Lower leg skin (tissue), 4 donors: ENCODE measurements at places on chromosomes 6 and 20.

- DNase-seq, result no peak
Observed at GRCh38 chr20:52172392-52173047, 19.1 kb downstream of the ZFP64 start.

DNA sequence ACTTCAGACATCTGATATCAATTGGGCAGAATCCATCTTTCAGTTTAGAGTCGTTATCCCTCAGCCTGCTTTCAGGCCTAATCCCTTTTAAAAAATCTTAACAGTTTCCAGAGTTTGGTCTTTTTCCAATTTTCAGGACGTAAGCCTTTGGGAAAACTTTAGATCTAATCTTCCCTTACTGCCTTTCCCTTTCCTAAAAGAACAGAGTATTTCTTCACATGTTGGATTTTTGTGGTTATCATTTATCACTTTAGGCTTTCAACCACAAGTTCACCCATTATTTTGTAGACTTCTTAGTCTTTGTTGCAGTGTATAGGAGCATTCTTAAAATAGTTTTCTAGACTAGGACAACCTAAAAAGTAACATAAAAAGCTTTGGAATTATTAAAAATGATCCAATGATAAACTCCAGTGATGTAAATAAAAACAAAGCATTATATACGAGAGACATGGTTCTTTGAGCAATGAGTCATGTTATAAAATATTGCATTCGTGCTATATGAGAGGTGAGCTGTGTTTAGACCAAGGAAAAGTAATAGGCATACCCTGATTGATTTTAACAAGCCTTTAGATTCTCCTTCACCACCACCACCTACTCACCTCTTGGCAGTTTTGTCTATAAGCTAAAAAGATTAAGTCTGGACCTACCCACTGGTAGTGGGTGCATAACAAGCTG, 90.4 kb upstream of the MCHR2 start:
- no peak for DNase-seq

DNA sequence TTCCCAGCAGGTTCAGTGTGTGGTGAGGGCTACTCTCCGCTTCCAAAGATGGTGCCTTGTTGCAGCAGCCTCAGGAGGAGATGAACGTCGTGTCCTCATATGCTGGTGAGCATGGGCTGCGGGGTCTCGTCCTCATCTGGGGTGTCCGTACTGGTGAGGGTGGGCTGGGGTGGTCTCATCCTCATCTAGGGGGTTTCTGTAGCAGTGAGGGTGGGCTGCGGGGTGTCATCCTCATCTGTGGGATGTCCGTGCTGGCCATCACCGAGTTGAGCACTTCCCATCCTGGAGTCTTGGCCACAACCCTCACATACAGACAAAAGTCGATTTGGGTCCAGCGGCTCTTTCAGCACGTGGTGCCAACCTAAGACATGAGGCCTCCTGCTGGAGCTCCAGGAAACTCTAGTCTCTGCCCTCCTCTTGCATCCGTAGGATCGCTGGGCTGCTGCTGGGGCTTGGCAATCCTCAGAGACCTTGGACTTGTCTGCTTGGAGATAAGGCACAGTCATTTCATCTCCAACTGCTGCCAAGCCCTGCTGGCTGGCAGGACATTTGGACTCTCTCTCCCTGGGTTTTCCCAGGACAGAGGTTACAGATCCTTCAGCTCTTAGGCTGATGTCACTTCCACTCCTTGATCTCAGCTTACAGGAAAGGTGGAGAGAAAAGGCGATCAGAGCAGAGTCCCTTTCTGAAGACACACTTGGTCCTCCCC, 160.4 kb downstream of the PACRG start:
- DNase-seq, result no peak

GRCh38 chr20:13121840-13122515, 99.1 kb upstream of the ISM1 start:
- no peak for DNase-seq

DNA sequence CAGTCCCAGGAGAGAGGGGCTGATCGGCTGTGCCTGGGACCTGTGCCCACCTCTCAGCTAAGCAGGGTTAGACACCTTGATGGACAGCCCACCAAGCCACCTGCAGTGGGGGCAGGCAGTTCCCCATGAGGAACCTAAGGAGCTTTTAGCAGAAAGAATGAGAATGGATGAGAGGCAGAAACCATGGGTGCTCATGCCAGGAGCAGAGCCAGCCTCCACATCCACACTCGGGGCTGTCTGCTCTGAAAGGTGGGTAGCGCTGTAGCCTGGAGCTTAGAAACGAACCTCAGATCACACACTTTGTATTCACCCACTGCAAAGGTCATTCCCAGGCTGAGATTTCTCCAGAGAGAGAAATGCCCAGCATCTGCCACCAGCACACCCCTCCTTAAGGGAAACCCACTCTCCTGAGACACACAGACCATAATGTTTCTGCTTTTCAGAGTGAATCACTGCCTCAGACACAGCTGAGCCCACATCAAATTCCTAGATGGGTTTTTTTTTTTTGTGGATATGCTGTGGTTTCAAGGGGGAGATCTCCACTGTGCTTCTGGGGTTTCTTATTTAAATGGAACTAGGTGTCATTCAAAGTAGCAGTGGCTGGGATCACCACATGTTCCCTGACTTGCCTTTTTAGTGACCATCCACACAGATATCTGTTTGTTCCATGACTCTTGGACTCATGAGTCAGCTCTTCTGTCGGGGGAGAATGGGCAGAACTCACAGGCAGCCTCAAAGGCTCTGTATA, 218.9 kb downstream of the EYA2 start:
- no peak for DNase-seq

- peak; percentile 61 for DNase-seq
Observed at GRCh38 chr6:107114213-107114925, 946 bp downstream of the BEND3 start.

GRCh38 chr6:157260735-157261410, 62.4 kb downstream of the TMEM242 start:
- peak; percentile 52 for DNase-seq

DNA sequence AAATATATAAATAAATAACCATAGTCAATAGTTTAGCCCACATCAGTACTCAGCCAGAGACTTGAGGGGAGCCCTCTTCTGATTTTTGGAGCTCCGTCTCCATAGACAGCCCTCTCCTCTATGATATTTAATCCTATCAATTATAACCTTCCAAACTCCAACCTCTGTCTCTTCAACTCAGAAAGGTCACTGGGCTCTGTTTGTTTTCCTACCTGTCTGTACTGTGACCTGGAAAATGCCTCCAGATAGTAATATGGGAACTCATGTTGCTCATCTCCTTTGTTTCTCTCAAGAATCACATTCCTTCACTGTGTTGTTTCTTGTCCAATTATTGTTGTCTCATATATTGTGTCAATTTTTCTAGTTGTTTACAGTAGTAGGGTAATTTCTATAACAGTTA, 409.7 kb downstream of the CDKAL1 start:
- DNase-seq, result no peak

- DNase-seq, result no peak
Observed at GRCh38 chr20:63539092-63539430, 1.9 kb upstream of the PTK6 start.

GRCh38 chr6:131950767-131951575, at the start of gene CCN2:
CCN2 (minus strand) TSS chr6:131951372; CDS start chr6:131951172, 200 bp downstream.
- peak; percentile 82 for DNase-seq

- DNase-seq, result no peak
Observed at GRCh38 chr6:167341665-167342655, 17.1 kb downstream of the TTLL2 start.

DNA sequence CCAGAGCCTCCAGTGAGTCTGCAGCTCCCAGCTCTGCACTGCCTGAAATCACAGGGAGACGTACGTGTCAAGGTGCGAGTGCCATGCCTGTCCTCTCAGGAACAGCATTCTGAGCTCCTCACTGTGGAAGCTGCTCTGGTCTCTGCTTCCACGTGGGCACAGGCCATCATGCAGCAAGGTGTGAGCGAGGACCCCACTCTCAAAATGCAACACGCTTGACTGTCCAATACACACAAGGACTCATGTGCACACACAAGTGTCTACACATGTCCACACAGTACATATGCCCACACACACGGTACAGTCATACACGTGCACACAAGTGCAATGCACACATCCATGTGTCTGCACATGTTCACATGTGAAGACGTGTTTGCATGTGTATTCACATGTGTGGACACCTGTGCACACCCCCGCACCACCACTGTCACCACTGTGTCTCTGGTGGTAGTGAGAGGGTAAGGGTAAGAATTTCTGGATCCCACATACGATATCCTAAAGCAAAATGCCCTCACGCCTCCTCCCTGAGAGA, 260.5 kb downstream of the DLL1 start:
- no peak for DNase-seq

DNA sequence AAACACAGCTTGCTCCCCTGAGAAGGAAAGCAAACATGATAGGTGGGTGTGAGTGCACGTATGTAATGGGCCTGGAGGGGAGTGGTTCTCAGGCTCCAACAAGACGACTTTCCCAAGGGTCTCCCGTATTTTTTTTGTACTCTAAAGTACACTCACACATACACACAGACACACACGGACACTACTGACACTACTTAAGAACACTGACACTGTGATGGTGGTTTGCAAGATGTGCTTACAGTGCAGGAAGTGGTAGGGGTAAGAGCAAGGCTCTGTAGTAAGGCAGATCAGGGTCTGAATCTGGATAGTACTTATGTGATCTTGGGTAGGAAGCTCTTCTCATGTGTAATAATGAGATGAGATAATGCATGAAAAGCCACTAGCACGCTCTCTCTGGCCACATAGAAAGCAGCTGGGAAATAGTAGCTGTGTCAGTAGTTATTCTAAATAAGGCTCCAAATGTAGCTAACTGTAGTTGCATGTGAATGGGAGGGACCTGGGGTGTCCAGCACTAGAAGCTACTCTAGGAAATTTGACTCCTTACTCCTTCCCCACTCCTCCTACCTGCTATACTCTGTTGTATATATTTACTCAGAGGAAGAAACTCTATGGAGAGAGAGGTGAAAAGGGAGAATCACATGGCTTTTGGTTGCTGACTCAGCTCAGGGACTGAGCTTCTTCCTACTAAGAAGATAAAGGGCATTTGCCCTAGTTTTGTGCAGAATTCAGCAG, 8.4 kb upstream of the ZBTB24 start:
- no peak for DNase-seq

GRCh38 chr6:165848086-165848426, 185.0 kb upstream of the PDE10A start:
- DNase-seq, result no peak

DNA sequence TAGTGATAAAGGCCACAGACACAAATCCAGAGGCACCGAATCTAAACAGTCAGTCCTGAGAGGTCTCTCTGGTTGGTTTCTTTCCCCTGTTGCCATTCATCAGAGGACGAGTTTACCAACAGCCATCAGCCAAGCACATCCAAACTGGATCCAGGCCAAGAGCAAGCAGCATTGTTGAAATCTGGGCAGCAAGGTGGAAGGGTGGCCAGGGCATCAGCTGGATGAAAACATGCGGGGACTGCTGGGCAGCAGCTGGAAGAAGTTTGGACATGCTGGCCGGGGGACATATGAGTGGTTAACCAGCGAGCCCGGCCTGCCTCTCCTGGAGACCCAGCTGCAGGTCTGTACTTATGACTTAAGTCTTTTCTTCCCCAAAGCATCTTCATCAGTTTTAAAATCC, at the start of gene SMIM28:
SMIM28 (plus strand) TSS at position 62 of the 400 bp plus-strand sequence; CDS start at position 230, 168 bp downstream.
- DNase-seq, result no peak

GRCh38 chr6:105941621-105942412, 144.3 kb upstream of the PRDM1 start:
- no peak for DNase-seq

DNA sequence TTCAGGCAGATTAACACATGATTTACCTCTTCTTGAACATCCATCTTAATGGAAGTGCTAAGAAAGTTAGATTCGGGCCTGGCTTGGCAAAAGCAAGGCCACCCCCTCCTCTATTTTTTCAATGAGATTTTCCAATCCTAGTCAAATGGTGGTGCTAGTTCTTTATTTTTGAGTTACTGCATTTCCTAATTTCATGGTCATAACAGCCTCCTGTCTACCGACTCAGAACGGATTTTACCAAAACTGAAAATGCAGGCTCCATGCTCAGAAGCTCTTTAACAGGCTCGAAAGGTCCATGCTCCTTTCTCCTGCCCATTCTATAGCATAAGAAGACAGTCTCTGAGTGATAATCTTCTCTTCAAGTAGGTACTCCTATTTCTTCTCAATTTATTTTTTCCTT, 117.2 kb upstream of the ESR1 start:
- DNase-seq, result no peak

- DNase-seq, result no peak
Observed at GRCh38 chr20:54048891-54049545, 21.4 kb downstream of the BCAS1 start.

DNA sequence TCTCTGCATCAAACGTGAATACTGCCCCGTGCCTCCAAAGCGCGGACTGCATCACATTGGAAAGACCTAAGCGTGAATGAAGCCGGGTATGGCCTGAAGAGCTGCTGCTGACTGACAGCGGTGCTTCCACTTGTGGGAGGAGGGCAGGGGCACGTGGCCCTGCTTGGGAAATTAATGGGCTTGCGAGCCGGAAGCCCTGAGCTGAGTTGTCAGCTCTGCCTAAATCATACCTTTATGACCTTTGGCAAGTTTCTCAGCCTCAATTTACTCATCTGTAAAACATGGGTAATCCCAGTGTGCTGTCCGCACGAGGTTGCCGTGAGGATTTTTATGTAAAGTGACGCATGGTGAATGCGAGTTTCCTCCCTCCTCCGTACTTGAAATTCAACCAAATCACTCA, 67.0 kb upstream of the FOXQ1 start:
- no peak for DNase-seq

DNA sequence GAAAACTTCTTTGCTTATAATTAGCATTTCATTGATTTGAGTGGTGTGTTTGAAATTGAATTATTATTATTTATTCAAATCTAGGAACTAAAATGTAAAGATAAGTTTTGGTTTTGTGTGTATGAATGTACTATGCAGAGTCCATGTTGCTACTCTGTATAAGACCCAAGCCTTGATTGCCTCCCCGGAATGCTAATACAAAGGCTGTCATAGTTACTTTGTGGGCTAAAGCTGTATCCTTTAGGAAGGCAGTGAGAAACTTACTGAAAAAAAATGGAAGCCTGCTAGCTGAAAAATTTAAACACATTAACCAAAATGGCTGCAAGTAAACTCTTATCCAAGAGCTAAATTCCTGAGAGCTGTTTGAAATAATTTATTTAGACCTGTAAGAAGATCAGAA, 213.3 kb downstream of the ZFAND3 start:
- DNase-seq, result no peak

DNA sequence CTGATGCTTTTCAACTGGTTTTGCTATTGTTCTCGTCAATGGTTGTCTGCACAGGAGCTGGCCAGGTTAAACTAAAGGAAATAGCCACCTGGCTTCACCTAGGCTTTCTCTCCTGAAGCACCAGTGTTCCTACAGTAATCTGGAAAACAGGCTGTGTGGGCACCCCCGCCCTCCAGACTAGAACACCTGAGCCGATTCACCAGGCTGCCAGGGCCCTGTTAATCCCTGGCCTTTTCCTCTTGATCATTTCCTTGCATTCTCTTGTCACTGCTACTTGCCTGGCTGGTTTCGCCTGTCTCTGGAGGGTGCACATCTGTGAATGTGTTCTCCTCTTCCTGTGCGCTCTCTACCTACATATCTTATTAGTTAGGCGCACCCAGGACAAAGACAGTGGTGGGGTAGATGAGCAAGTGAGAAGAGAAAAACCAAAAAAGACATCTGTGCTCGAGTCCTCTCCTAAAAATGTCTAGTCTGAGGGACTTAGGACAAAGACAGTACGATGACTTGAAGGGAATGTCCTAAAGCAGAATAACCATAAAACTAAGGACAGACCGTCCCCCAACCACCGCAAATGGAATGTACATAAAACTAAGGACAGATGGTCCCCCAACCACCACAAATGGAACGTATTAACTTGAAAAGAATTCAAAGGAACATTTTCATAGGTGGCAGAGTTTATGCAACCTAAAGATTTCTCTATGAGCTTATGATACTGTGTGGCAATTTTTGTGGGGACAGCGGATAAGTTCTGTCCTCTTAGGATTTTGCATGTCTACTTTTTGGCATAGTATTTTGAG, 45.9 kb upstream of the EMILIN3 start:
- DNase-seq, result no peak

GRCh38 chr6:4029687-4030086, 49.2 kb downstream of the FAM217A start:
- no peak for DNase-seq
